Right renal cortex interstitium (tissue), 3 donors: ENCODE measurements at places on chromosomes 6 and 20.

DNA sequence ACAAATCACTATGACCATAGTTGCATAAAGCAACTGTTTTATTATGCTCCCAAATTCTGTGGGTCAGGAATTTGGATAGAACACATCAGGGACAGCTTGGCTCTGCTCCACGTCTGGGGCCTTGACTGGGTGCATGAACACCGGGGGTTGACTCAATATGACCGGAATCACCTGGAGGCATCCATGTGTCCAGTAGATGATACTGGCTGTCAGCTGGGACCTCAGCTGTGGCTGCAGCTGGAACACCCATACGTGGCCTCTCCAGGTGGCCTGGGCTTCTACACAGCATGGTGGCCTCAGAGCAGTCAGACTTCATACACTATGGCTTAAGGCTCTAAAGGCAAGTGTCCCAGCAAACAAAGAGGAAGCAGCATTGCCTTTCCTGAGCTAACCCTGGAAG lies 113.4 kb downstream of the NRN1 start:
- DNase-seq, result no peak

GRCh38 chr6:89375427-89376267 lies 23.1 kb upstream of the UBE2J1 start:
- peak; percentile 56 for DNase-seq

GRCh38 chr20:10504994-10505730 lies 70.1 kb downstream of the SLX4IP start:
- no peak for DNase-seq

GRCh38 chr6:42372699-42373098 lies 79.0 kb downstream of the TRERF1 start:
- no peak for DNase-seq

DNA sequence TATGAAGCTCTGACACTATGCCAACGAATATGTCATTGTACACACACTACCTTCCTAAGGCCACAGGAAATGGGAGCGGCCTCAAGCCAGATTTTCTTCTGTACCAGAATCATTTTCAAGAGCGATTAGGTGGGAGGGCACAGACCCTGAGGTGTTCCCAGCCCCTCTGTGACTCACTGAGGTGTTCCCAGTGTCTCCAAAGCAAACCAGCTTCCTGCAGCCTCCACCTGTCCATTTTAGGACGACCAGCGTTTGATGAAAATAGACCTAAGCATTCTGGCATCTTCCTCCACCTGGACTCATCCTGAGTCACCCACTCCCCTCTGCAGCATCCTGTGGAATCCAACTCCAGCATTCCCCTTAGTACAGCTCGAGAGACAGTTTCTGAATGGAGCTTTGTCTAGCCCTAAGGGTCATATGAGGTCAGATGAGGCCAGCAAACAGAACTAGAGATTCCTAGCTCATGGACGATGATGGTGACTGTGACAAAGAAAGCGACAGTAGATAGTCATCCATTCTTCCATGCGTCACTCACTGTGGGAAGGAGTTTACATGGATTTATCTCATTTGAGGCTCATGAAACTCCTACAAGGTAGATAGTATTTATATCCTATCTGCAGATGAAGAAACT lies 203.4 kb downstream of the PTPRT start:
- no peak for DNase-seq

- DNase-seq, result no peak
Measured at GRCh38 chr20:32201296-32201976, 6.1 kb downstream of the PLAGL2 start.

DNA sequence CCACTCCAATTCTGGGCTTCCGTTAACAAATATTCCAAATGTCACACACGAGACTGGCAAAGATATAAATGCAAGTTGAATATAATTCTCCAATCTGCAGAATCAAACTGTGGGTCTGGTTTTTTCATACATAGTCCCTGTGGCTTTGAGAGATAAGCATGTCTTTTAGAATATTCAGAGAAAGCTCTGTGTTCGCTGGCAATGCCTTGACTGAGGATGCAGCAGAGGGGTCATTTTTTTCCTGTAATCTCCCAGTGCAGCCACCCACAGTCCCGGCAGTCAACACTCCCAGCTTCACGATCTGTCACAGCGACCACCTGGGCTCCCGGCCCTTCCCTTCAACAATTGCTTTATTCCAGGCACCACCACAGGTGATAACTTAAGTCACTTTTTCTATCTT lies 30.5 kb downstream of the MUC22 start:
- DNase-seq, result no peak

GRCh38 chr6:16712255-16712930 lies 48.9 kb downstream of the ATXN1 start:
- DNase-seq, result no peak

GRCh38 chr6:90219209-90219985 lies 77.2 kb downstream of the BACH2 start:
- peak; percentile 75 for DNase-seq

- DNase-seq, result no peak
Measured at GRCh38 chr6:140124498-140124897, 750.0 kb upstream of the CITED2 start.
